Small intestine (tissue), 16 donors: ENCODE measurements at places on chromosomes 7 and 10.

DNA sequence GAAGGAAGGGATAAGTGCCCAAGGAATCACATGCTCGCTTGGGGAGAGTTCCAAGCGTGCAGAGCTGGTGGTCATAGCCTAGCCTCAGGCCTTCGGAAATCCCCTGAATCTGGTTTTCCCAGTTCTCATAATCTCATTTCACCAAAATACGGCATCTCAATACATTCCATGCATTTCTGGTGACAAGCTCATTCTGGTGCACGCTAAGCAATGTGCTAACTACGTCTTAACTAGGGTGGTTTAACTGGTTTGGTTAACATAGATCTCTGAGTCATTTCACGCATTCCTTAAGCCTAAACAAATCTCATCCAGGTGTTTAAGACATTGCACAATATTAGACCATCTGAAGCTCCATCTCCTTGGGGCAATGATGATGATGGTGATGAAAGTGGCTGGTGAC is 72.9 kb upstream of the STEAP1B start:
- DNase-seq, result no peak

- DNase-seq, result no peak
Observed at GRCh38 chr10:127720142-127720541, 16.8 kb upstream of the FOXI2 start.

DNA sequence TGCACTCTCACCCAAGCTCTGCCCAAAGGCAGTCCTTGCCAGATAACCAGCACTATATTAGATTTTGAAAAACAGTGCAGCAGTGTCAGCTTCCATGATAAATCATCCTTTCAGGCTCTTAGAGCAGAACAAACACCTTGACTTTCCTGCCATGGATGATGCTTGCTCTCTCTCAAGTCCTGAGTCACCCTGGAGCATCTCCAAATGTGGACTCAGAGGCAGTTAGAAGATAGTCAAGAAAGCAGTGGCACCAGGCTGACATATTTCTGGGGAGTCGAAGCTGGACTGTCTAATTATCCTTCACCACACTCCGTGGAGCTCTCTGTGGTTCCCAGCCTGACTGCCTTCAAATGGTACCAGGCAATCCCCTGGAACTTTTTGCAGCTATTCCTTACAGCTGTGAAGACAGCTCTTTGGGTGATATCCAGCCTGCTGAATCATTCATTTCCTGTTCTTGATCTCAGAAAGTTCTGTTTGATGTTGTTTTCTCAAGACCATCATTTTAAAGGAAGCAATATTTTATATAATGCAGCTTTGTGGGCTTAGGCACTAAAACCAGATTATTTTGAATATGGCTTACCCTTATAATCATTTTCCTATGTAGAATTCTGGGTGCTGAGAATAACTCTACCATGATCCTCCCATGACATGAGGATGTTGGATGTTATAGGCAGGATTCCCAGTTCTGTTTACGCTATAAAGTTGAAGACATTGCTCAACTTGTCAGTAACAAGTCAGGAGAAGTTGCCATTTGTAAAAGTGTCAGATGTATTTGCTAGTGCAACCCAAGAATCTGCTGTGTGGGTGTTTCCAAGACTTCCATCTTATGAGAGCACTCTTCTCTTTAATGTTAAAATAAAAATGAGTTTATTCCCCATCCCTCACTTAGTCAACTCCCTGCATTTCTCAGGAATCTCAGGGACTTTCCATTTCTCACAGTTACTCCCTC is 233.8 kb downstream of the C7orf25 start:
- no peak for DNase-seq

DNA sequence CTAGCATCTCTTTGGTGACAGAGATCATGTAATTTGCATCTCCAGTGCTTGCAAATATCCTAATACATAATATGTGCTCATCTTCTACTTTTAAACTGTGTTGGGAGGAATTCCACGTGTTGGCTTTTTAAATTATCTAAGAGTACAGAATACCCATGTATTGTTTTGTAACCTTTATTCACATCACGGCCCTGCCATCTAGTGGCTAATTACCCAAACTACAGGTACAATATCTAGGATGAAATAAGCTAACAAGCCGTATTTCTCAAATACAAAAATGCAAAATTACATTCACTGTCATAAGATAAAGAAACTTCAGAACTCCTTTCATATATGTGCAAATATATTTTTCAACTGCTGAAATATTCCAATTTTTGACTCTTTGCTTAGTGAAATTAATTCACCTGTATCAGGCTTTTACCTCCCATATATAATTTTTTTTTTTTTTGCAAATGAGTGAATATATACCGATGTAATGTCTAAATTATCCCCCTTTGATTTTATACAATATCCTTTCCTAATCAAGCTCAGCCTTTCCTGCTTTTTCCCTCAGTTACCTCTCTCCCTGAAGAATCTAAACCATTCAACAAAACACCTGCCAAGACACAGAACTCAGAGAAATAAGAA is 30.3 kb upstream of the LSM8 start:
- peak; percentile 56 for DNase-seq

DNA sequence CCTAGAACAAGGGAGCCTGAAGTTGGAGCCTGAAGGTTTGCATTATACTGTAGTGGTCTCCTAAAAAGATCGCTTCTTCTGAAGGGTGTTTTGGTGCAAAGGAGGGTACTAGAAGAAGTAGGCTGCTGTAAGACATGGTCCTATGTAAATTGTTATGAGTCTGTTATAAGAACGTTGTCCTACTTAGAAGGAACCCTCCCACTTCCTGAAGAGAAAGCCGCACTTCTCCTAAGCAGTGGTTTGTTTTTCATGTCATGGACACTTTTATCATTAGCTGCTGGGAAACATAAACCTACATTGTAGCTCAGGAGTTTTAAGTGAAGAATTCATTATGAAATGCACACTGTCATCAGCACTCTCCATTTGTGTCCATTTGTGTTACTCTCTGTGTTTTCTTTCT is 129.1 kb upstream of the ITGB1 start:
- DNase-seq, result no peak

DNA sequence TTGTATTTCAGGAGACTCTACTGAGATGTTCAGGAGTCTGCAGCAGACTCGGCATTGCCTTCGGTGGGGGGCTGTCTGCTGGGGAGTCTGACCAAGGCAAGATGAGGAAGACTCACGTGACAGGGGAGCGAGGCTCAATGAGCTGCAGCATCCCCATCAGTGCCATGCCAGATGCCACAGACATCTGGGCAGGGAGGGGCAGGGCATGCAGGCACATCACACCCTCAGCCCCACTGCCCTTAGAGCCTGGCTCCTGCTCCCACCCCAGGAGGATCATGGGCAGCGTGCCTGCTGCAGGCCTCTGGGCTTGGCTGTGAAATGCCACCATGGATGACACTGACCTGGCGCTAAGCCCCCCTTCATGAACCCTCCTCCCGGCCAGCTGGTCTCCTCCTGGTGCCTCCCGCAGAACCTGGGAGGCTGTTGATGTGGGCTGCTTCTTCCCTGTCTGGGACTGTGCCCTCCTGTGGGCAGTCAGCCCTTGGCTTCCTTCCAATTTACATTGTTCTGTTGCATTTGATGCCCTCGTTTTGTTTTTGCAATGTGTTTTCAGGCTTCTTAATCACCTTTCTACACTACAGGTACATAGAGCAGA is 235.0 kb downstream of the PAXIP1 start:
- DNase-seq, result no peak

DNA sequence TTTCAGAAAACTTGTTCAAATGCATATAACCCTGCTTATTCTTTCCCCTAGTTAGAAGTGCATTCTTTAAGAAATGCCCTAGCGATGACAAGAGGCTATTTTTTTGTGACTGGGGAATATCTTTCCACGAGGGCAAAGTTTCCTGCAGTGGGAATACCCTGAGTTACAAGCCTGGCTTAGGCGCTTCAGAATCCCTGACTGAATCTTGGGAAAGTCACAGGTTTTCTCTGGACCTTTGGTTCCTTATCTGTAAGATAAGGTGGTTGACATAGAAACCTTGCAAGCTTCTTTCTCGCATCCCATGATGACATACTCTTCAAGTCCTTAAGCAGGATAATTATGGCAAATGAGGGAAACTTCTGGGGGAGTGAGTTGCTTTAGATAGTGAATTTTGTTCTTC is 80.5 kb upstream of the FZD8 start:
- peak; percentile 44 for DNase-seq

- DNase-seq, result no peak
Observed at GRCh38 chr10:62046522-62047227, 145.2 kb downstream of the ARID5B start.
